Activated T-helper 2 cell treated with anti-CD3 and anti-CD28 coated beads, Interferon-gamma antibody, Interleukin-2, Interleukin-4, amounts not matched to agents 10 μg/mL and 5 μg/mL and 100 μg/mL, durations not matched to agents 14 hours and 24 hours and 36 hours (primary cell): ENCODE measurements at places on chromosomes 1 and 21. TPM values are rescaled to one million over a fixed set of nuclear protein-coding genes. Genes with fewer than 3 reads are reported as not detected.
A peak's percentile ranks its signal among the peaks of the same experiment; 100 is the strongest.

DNA sequence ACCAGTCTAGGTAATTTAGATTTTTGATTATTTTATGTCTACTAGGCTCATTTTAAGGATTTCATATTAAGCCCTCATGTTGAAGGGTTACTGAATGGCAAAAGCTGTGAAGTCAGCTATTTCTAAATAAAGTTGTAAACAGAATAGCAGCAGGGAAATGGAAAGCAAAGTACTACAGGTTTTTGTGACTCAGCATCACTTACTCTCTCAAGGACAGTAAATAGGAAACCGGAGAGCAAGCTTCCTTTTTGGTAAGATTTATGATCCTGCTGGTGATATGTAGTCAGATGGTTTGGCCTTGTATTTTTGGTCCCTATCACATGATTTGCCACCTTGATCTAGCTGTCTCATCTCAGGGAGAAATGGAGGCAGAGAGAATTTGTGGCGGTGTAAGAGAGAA is 226.0 kb downstream of the RPS6KC1 start:
- DNase-seq, result no peak

GRCh38 chr1:920521-920920 is 3.2 kb upstream of the SAMD11 start:
- no peak for DNase-seq

GRCh38 chr1:235954306-235955283 is 87.9 kb upstream of the LYST start:
- peak; percentile 15 for DNase-seq

DNA sequence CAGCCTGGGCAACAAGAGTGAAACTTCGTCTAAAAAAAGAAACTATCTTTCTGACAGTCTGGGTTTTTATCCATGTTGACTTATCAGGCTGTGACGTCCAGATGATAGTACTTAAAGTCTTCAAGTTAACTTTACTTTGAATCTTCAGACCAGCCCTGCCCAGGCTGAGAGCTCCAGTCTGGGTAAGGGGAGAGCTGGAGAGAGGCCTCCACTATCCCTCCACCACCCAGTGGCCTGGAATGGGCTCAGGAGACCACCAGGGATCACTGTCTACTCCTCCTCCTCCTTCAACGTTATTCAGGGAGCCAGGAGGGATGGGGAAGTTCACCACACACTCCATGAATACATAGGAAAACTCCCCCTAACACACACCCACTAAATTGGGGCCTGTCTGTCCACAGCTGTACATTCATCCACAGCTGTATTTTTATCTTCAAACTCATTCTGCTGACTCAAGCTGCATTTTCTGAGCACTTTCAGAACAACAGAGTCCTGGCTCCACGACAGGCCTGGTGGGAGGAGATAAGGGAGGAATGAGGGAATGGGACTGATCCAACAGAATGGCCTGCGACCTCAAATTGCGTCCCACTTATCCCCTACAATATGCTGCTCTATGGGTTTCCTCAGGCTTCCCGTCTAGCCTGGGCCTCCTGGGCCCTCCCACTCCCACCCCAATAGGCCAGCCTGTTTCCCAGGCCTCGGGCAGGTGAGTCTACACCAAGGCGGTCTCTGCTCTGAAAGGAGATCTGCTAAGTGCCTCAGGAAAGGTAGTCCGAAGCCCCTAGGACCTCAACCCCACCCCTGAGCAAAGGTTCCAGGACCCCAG is 1.8 kb downstream of the SLC45A3 start:
- no peak for DNase-seq

- no peak for DNase-seq
These were observed 183.4 kb downstream of the ZNF281 start for GRCh38 chr1:200226268-200226968.

DNA sequence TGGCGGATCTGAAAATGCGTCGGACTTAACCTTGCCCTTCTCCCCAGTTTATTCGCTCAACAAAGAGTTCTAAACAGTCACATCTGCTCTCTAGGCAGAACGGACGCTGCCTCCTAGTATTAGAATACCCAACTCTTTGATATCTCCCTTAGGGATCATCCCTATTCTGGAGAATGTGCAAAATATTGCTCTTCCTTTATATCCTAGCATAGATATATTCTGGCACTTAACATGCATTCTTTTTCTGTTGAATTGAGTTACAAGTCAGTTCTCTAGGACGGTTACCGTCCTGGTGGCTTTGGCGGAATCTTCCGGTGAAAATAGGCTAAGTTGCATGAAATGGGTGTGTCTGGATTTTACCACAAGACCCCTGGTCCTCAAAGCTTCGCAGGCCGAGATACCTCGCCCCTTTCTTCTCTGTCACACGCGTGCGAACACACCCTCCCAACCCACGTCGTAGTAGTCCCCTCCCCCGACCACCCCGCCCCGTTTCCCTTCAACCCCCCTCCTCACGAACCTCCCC is 501 bp upstream of the DNAJC6 start:
- no peak for DNase-seq

GRCh38 chr1:230068952-230069684 is 2.1 kb downstream of the GALNT2 start:
- DNase-seq, result no peak

- DNase-seq, result no peak
These were observed 51.0 kb downstream of the ADARB1 start for GRCh38 chr21:45125357-45125756.

- no peak for DNase-seq
These were observed 664.2 kb downstream of the PTPRC start for GRCh38 chr1:199303035-199303434.

DNA sequence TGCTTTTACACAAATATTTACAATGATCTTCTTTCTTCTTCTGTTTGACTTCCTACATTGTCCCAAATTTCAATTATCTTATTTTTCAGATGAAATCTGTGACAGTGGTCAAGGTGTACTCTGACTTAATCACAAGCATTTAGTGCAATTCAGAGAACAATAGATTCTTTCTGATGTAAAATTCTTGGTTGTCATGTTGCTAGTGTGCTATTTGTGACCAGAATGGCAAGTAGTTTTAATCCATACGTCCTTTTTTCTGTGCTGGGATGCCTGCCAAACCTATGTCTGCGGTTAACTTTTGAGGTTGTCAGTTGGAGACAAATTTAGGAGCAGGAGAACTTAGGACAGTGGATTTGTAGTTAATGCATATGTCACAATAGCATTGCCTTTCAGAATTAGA is 31.0 kb downstream of the NCAM2 start:
- DNase-seq, result no peak

DNA sequence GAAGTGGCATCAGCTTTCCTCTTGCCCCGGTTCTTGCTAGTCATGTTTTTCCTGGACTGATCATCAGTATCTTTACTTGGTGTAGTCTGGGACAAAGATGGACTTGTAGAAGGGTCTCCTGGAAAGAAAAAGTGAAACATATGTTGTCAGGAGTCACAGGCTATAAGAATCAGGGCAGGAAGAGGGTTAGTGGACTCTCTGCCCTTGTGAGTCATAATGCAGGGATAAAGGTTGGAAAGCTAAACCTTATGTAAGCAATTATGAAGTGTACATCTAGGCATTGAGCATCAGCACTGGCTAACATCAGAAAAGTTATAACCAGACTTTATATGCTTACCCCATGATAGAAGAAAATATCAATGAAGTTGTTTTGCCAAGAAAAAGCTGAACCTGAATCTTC is 51.2 kb downstream of the XKR8 start:
- DNase-seq, result no peak

DNA sequence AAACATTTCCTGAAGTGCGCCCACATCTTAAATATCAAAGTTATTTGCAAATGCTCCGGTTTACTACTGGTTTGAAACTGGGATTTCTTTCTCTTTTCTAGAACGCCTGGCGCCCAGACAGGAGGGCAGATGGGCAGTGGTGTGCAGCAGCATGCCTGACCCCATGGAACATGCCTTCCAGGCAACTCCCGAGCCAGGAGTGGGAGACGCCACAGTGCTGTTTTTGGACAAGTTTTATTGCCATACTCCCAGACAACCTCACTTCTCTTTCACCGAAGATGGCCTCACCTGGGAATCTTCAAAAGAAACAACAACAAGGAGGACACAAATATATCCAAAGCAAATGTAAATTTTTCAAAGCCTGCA is 21.5 kb downstream of the UBE2G2 start:
- no peak for DNase-seq

GRCh38 chr21:38293113-38293512 is 36.3 kb downstream of the KCNJ15 start:
- DNase-seq, result no peak

GRCh38 chr21:43269957-43270705 is 101.3 kb downstream of the CRYAA start:
- DNase-seq, result no peak

DNA sequence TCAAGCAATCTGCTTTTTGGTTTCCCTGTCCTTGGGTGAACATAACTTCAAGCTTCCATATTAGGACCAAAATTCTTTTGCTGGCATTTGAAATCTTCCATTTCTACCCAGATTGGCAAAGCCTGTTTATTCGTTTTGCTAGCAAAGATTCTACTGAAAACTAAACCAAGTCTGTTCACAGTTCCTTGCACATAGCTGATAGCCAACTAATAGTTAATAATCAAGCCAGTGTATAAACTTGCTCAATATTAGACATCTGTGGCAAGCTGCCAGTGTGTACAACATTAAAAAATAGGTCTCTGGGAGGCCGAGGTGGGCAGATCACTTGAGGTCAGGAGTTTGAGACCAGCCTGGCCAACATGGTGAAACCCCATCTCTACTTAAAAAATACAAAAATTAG is 6.3 kb downstream of the APP start:
- no peak for DNase-seq

GRCh38 chr21:15430577-15430976 is 299.2 kb upstream of the USP25 start:
- no peak for DNase-seq

DNA sequence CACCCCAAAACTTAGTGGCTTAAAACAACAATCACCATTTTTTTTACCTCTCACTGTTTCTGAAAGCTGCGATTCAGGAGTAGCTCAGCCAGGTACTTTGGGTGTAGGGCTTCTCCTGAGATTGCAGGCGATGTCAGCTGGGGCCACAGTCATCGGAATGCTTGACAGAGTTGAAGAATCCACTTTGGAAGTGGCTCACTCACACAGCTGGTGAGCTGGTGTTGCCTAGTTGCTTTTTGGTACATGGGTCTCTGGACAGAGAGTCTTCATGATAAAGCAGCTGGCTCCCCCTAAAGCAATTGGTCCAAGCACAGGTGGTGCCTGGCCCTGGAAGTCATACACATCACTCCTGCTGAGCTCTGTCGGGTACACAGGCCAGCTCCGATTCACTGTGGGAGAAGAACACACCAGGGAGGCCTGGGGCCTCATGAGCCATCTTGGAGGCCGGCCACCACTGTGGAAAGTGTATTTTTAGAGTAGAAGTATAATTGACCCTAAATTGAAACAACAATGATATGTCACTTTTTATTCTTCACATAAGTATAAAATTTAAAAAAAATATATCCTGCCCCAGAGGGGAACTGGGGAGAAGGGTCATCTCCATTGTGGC is 75.2 kb upstream of the GALNT2 start:
- no peak for DNase-seq

Gene HSF2BP
- 0.97 and 1.1 TPM in 2 replicates for total RNA-seq

Gene TRIM45
- 1.5 and 1.8 TPM in 2 replicates for total RNA-seq

Gene CD1E
- not detected in 2 replicates for total RNA-seq

Gene LCE6A
- not detected in 2 replicates for total RNA-seq

Gene GPR25
- total RNA-seq, result not detected in 2 replicates

Gene SLAMF9
- total RNA-seq, result not detected in 2 replicates

Gene FAM151A
- not detected in 2 replicates for total RNA-seq

Gene RIMKLA
- total RNA-seq, result 5.2 and 5.3 TPM in 2 replicates

Gene OLIG2
- not detected in 2 replicates for total RNA-seq

Gene MAP3K7CL
- total RNA-seq, result 3.3 and 3.9 TPM in 2 replicates
